ENCODE measurements at places on chromosomes 2 and 18.

- no peak for DNase-seq
Observed at GRCh38 chr18:3679241-3679640, 229.3 kb downstream of the TGIF1 start.

GRCh38 chr18:66300141-66300540 is 303.7 kb downstream of the CDH19 start:
- DNase-seq: no peak

DNA sequence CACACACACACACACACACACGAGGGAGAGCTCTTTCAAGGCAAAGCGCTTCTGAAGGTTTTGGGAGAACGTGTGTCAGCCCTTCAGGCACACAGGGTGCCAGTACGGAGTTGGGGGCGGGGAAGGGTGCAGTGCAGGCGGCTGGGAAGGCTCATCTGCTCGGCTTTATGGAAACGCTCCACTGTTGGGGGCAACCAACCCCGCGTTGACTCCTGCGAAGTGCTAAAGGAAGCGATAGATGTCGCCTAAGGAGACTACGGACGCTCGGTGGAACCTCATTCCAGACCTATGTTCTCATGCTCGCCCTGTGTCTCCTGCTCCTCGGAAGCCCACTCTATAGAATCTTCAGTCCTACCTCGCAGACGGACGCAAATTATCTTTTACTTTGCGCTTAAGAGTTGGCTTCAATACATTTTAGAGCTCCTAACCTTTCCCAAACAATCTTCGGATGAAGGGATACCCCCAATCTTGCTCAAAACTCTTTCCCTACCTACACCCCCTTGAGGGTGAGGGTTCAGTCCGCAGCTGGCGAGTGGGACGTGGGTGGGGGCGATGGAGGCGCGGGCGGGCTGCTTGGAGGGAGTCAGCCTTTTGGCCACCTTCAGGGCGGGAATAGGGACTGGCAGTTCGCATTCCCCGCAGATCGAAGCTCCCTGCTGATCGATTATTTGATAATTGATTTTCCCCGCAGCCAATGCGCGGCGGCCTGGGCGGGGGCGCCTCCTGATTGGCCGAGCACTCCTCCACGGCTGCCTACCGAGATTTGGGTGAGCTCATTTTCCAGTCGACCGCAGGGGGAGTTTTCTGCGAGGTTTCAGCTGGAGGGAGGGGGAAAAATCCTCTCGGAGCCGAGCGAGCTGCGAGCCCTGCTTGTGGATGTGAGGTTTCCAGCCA is 1.9 kb upstream of the MEIS1 start:
- no peak for DNase-seq

- no peak for DNase-seq
Observed at GRCh38 chr2:237312021-237312755, 101.8 kb downstream of the COL6A3 start.

- no peak for DNase-seq
Observed at GRCh38 chr2:75920859-75921551, 210.3 kb upstream of the GCFC2 start.

DNA sequence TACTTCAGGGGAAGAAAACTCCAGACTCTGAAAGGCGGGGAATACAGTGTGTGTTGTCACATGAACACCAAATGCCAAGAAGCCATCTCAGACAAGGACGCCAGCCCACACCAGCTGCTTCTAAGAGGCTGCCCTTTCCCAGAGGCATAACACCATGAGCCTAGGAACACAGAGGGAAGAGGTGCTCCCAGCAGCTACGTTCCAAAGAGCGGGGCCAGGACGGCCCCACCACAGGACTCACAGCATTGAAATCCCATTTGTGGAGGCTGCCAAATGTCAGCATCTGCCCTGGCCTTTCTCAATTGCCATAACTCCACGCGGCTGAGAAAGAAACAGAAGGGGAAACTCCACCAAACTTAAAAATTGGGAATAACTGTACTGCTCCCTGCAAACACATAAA is 20.1 kb upstream of the ID2 start:
- DNase-seq: no peak

- DNase-seq: no peak
Observed at GRCh38 chr2:74286725-74287124, 56.5 kb downstream of the SLC4A5 start.

DNA sequence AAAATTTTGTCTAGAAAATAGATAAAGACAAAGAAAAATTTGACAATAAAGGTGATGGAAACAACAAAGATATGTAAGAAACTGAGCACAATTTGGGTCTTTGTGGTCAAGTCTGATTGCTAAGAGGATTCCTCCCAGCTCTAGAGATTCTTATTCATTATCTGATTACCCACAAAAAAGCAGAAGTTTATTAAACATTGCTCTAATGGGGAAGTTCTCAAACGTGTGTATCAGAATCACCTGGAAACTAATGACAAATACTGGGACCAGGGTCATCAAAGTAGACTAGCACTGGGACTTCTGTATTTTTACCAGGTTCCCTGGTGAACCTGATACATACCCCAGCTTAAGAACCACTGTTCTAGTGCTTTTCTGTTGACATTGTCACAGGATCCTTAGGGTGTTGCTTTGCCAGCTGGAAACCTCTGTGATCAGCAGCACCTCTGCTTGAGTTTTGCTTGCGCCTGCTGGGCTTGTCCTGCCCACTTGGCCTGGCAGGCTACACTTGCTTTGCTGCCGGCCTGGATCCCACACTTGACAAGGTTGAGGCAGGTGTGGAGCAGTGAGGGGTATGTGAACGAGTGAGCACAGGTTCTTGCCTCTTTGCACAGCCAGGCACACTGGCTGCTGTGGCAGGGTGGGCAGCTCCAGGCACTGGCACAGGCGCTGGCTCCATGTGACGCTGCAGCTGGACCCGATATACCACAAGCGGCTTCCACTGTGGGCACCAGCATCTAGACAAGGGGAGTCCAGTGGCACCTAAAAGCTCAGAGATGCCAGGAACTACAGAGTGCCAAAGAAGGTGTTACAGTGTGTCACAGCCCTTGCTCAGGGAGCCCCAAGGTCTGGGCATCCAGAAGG is 6.2 kb upstream of the GORASP2 start:
- no peak for DNase-seq

DNA sequence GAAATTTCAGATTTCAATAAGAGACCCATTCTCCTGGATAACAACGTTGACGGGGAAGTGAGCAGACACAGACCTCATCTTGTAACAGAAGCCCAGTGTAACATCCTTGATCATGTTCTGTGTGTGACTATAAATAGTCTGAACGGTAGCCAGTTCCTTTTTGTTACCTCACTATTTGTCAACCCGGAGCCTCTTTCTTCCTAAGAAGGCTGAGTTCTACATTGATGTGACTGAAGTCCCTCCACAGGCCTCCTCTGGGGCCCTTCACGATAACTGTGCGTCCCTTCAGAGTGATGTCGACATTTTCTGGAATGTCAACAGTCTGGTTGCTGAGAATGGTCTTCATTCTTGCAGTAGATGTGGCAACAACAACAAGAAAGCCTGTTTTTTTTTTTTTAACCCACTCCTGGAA is 6.3 kb upstream of the PLEKHM3 start:
- no peak for DNase-seq

DNA sequence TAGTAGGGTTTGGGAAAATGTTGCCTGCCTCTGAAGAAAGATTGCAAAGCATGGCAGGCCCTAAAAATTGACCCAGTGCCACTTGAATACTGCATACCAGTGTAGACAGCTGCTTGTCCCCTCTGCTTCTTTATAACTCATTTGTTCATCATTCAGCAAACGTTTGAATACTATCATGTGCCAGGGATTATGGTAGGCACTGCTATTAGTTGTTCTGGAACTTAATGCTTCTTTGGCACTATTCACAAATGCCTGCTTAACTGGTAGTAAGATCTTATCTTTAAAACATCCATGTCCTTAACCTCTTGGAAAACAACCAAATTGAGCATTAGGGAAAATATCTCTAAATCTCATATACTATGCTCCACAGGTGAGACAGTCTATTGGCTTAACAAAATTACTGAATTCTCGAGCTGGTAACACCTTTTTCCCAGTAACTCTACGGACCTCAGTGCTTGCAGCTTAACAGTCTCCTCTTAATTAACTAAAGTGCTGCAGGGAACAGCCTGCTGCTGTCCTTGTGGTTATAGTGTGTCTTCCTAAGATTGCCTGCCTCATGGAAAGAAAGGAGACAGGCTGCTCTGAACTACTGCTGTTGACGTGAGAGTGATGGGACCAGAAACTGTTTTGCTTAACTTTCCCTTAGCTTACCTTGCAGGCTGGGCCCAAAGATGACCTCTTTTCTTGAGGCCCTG is 93.2 kb downstream of the MIB1 start:
- no peak for DNase-seq

GRCh38 chr2:8229546-8229986 is 452.3 kb upstream of the ID2 start:
- DNase-seq: peak; percentile 8

- no peak for DNase-seq
Observed at GRCh38 chr2:46269544-46270273, 27.5 kb upstream of the EPAS1 start.

DNA sequence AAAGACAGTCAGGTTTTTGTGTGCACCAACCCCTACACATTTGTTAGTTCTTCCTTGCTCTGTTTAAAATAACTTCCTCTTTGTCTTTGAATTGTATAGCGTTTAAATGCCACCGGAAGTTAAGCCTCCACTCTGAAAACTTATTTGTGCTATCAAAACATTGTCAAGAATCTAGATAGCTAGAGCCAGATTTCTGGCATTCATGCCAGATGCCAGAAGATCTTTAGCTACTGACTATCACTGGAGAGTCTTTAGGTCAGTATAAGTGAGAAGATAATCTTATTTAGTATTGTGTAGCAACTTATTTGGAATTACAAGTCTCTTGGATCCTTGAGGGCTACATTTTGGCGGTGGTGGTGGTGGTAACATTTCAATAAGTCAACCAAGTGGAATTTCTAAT is 63.4 kb upstream of the ADAM23 start:
- no peak for DNase-seq

GRCh38 chr18:36095936-36096519 is 28.7 kb upstream of the RPRD1A start:
- DNase-seq: peak; percentile 47

DNA sequence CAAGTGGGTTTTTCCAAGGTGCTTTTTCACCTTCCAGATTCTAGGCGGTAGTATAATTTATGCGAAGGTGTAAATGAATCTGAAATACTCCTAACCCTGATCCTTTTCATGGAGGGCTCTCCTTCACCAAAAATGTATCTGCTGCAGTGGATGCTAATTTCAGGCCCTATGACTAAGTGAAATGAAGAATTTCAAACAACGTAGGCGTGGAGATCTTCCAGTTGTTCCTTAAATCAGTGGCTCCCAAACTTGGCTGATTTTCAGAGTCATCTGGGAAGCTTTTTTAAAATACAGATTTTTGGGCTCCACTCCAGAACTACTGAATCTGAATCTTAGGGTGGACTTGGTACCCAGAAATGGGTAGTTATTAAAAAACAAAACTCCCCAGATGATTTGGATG is 5.5 kb downstream of the GCKR start:
- DNase-seq: no peak

- no peak for DNase-seq
Observed at GRCh38 chr2:9573013-9573720, 17.5 kb upstream of the ADAM17 start.
